ENCODE measurements at places on chromosomes 5 and 9.
A peak's percentile ranks its signal among the peaks of the same experiment; 100 is the strongest.

GRCh38 chr5:109914906-109915305, 225.2 kb downstream of the MAN2A1 start:
- DNase-seq: no peak

DNA sequence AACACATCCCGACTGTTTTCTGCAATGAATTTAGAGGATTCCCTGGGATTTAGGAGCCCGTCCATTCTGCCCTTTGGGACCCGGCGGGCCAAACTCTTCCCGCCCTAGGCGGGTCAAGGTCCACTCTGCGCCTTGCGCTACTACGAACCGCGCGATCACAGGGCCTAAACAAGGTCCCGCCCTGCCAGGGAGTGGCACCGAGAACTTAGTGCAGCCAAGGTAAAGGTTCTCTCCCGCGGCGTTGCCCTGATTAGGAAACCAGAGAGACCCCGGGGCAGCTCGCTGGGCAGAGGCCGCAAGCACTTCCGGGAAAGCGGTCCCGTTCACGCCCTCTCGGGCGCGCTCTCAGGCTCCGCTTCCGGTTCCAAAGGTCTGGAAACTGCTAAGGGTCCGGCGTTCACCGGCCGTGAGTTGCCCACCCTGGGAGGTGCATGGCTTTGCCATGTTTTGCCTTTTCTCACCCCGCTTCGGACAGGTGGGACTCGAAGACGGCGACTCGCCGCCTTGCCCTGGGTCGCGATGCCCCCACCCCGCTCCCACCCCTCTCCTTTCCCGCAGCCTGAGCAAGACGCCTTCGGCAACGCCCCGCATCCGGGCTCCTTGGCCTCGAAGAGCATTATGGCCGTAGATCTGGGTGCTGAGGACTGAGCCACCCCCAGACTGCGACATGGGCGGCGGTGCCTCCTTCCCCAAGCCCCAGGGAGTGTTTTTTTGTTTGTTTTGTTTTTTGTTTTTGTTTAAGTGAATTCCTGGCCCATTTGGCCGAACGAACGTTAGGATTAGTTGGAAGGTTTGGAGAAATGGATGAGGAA, 23.4 kb downstream of the HNRNPK start:
- peak; percentile 38 for DNase-seq

- no peak for DNase-seq
Measured at GRCh38 chr5:50958852-50959457, 292.5 kb downstream of the PARP8 start.

- DNase-seq: no peak
Measured at GRCh38 chr5:59067956-59068656, 485.2 kb downstream of the RAB3C start.

DNA sequence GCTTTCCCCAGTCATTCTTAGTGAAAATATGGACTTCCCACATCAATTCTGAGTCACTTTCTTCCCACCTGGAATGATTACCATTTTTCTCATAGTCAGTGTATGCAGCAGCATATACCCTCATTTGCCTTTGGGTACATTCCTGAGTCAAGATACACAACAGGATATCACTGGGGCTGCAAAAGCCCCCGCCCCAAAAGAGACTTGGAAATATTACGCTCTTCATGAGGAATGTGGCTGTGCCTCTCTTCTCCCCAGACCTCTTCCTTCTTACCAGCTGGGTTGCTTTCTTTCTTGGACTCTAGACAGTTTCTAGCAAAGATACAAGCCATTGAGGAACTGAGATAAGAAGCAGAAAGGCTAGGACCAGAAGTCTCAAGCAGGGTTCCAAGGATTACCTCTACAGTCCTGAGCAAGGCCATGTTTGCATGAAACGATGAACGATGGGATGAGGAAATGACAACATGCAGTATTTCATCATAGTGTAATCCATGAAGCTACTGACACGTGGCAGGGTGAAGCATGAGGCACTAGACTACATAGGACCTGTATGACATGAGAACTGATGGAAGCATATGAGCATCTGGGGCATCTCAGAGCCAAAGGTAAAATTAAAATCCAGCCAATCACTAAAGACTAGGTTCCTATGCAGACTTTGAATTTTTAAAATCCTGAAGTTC, 218.1 kb downstream of the RAB3C start:
- DNase-seq: no peak

DNA sequence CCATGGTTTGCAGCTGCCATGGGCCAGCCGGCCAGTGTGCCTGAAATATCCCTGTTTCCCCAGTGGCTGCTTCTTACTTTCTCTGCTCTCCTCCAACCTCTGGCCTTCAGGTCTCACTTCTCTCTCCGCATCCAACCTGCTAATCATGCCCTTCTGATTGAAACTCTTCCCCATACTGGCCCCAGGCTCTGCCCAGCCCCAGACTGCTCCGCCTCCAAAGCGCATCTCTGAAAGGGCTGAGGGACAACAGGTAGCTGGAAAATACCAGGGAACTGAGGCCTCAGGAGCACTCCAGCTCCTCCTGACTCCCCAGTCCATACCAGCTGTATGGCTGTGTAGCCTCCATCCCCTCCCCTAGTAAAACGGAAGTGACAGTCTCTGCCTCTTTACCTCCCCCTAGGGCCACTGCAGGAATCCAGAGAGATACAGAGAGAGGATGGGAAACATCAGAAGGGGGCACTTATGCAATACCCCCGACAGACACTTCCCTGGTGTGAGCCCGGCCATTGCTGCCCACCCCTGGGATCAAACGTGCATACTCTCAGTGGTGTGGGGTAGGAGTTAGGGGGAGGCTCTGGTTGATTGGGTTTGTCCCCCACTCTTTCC, 34.2 kb downstream of the PAX5 start:
- no peak for DNase-seq

- no peak for DNase-seq
Measured at GRCh38 chr9:38024036-38024681, 44.9 kb downstream of the SHB start.

- DNase-seq: no peak
Measured at GRCh38 chr5:1934056-1934394, 51.3 kb upstream of the IRX4 start.

DNA sequence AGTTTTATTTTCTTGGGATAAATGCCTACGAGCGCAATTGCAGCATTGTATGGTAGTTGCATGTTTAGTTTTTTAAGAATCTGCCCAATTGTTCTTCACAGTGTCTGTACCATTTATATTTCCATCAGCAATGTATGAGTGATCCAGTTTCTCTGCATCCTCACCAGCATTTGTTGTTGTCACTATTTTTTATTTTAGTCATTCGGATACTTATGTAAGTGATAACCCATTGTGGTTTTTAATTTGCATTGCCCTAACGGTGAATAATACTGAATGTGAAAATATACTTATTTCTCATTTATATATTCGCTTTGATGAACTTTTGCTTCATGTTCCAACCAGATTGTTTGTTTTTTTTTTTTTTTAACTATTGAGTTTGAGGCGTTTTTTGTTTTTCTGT, 33.7 kb upstream of the PWWP2A start:
- no peak for DNase-seq

DNA sequence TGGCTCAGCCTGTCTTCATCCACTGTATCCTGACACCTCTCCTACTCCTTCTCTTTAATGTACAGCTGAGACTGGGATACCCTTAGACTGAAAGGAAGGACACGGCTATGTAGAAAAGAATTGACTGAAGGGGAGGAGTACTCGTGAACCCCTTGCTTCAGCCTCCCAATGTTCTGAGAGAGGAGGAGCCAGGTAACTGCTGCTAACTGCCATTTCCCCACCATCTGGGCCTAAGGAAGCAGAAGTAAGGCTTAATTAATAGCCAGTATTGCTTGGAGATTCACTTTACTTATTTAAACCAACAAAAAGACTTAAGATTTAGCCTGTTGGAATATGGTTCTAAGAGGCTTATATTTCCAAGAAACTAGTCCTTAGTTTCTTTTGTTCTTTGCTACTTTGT, 18.8 kb upstream of the RGS3 start:
- no peak for DNase-seq

- DNase-seq: no peak
Measured at GRCh38 chr5:73135429-73136054, 15.2 kb downstream of the TMEM171 start.

GRCh38 chr9:87602933-87603643, 105.4 kb downstream of the DAPK1 start:
- DNase-seq: no peak

- DNase-seq: no peak
Measured at GRCh38 chr9:70352356-70352755, 62.1 kb downstream of the KLF9 start.

DNA sequence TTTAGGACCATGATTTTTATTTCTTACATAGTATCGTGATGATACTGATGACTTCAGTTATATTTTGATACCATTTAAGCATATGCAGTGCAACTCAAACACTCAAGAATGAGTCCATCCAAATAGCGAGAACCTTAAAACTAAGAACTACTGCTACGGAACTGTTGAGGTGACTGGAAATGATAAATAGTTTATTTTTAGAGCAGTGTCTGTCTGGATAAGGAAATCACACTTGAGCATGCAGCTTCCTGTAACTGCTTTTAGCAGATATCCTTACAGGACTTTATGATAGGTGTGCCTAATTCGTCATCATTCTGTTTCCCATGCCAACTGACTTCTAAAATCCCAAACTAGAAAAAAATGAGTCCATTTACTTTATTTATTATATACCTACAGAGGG, 85.5 kb downstream of the ADGRV1 start:
- no peak for DNase-seq

DNA sequence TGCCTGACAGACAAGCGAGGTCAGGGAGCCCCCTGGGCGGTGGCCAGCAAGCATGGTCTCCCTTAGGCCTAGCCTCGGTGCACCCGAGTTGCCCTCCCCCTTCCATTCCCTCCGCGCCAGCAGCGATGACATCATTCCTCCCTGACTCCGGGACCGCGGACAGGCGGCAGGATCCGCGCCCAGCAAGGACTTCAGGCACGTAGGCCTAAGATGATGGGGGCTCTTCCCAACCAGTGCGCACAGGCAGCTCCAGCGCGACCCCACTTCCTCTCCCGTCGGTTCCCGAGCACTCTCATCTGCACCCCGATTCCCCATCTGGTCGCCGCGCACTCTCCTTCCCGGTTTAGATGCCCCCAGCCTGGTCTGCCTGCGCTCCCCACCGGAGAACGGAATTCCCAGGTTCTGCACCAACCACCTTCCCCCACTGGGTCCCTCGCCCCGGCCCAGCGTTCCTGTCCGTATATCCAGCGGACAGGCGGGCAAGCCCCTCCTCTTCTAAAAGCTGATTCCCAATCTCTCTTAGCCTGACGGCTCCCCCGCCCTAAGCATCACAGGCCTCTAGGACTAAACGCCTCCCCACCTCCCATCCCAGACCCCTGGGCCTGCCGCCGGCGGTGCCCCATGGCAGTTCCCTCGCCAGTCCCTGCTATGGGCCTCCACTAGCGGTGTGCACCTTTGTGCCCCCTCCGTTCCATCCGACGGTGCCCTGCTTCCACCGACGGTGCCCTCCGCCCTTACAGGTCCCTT, 931 bp downstream of the FAM219A start:
- DNase-seq: peak; percentile 39

GRCh38 chr9:134566196-134566847, 75.3 kb upstream of the COL5A1 start:
- no peak for DNase-seq

DNA sequence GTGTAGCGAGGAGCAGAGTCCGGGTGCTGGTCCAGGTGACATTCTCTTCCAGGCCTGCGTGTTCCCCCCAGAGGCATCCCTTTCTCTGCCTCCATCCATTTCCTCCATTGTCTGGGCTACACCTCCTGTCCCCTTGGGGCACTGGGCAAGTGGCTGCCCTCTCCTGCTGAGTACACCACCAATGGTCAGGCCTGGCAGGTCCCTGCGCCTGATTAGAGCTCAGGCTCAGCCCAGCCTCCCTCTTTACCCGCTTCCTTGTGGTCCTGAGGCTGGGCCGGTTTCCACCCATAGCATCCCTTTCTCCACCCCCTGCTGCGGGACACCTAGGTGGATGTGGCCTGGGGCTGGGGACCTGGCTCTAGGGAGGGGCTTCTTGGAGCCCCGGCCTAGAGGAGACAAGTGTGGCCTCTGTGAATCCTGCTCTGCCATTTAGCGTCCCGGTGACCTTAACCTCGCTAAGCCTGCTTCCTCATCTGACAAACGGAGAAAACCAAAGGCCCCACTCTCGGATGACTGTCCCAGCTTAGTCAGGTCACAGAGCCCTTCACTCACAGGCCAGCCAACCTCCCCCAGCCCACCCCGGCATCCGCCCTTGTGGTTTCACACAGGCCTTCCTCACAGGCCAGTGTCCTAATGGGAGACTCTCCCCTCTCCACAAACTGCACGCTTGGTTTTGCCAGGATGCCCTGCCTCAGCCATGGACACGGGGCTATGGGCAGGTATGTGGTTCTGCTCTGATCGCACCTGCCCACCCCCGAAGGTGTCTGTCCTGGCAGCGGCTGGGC, 12.9 kb downstream of the DOLPP1 start:
- DNase-seq: no peak

GRCh38 chr9:136196404-136197083, 8.4 kb downstream of the LHX3 start:
- no peak for DNase-seq

DNA sequence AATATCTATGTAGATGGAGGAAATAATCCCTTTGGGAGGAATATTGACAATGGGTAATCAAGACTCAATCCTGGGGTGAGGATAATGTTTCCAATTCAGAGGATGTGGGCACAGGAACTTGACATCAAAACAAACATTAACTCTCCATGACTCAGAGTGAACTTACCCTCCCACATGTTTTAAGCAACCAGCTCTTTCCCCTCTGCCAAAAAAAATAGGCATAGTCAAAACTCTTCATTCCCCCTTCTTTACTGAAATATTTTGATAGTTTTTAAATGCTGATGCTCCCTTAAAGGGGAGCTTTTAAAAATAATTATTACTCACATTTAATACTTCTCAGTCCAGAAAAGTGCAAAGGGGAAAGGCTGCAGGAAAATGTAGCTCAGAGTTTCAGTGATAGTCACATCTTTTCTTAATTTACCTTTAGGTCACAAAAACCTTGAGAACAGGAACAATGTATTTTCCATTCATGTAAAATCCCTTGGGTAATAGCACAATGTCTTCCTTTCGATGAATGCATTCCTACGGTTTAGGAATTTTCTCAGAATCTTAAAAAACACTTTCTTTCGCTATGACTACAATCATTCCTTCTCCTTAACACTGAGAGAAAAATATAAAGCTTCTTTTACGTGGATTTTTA, 298.4 kb upstream of the GRAMD2B start:
- no peak for DNase-seq

DNA sequence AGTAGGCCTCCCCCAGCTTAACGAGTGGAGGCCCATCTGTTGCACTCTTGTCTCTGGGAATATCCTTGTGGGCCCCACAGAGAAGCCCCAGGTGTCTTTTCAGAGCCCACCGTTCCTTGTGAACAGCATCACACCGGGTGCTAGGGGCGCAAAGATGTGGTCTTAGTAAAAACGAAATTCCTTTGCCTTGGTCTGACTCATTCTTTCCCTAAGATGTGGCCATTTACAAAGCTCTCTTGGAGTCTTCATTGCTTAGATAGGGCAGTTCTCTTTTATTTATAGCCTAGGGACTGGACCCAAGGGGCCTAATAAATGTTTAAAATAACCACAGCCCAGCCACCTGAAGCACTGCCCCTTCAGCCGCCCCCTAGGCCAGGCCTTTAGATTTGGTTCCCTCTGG, 52.8 kb upstream of the RPL26L1 start:
- DNase-seq: no peak

- DNase-seq: no peak
Measured at GRCh38 chr5:33415811-33416354, 24.9 kb upstream of the TARS1 start.

GRCh38 chr5:435961-436640, 6.9 kb upstream of the EXOC3 start:
- no peak for DNase-seq

Measured in omental fat pad (tissue), 4 donors.